Camera-type eye (tissue), 1 donor: ENCODE measurements at places on chromosomes 1 and 21. TPM values are rescaled to one million over a fixed set of nuclear protein-coding genes. Genes with fewer than 3 reads are reported as not detected.

The CRYAA gene
- total RNA-seq = 23.1 TPM

The STYXL2 gene
- total RNA-seq = 7.7 TPM

The SPAG17 gene
- total RNA-seq = 13.5 TPM

The HES3 gene
- not detected for total RNA-seq

The PGBD5 gene
- 11.3 TPM for total RNA-seq
